ENCODE measurements at places on chromosomes 12 and 14.

GRCh38 chr12:113474635-113475436, 3.2 kb upstream of the LHX5 start:
- no peak for DNase-seq

DNA sequence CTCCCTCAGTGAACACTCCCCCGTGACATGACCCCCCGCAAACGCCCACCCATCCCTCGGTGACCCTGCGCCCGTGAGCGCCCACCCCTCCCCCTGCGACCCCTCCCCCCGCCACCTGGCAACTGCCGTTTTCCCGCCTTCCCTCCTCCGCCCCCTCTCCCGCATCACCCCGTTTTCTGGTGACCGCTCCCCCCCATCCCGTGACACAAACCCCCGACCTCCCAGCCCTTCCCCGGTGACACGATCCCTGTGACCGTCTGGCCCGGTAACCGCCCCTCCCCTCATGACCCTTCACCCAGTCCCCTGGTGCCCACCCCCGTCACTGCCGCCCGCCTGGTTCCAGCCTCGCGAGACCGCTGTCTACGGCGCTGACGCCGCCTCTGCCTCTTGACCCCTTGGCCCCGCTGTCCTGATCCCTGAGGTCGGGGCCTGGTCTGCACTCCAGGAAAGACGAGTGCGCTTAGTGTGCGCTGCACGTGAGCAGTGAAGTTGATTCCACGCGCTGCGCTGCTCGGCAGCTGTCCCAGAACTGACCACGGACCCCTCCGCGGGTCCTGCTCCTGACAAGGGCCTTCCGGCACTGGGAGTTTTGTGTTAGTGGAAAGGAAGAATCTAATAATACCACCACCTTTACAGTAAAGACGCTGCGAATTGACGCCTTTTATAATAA, 59.4 kb downstream of the DDX51 start:
- peak; percentile 74 for DNase-seq

DNA sequence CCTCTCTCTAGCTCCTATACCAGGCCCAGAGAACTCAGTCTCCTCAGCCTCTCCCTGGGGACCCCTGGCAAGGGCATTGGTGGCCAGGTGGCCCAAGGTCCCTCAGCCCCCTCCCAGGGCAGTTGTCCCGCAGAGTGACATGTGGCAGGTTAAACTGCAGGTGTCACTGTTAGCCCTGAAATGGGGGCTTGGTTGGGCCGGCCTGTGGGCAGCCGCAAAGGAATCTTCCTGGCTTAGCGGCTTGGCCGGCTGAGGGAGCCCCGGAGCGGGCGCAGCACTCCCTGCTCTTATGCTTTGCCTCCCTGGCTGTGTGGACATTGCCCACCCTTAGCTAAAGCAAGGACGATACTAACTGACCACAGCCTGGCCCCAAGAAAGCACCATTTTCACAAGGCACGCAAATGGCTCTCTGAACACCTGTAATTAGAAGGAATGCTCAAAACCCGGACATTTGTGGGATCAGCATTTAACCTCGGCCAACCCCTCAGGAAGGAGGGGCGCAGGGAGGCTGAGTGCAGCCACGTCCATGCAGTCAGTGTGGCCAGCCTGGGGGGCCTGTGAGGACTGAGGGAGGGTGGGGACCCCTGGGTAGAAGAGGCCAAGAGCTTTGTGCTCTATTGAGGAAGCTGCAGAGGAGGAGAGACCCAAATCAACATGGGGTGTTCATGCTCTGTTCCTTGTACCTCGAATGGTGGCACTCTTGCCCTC, 82.2 kb downstream of the PAPOLA start:
- DNase-seq = peak; percentile 81

DNA sequence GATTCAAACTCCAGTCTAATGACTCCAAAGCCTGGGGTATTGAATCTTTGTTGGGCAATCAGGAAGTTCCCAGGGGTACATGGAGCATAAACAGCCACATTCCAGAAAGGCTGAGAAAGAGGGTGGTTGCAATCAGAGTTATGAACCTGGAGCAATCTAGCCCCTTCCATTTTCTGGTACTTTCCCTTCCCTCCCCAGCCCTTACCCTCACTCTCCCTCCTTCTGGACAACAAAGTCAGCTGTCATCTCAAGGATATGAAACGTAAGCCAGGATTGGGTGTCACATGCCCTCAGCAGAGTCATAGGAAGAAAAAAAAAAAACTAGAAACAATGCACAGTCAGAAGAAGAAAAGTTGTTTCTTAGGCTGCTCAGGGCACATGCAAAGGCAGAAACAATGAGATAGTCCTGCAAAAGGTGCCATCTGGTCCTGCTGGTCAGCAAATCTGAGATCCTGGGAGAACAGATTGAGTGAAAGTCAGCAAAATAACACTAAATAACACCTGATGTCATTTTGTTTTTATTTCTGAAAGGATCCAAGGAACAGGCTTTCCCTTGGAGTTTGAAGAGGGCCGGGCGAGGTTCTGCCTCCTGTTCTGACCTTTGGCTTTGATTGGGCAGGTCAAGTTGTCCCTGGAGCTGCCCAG, 27.1 kb downstream of the TMEM229B start:
- no peak for DNase-seq

DNA sequence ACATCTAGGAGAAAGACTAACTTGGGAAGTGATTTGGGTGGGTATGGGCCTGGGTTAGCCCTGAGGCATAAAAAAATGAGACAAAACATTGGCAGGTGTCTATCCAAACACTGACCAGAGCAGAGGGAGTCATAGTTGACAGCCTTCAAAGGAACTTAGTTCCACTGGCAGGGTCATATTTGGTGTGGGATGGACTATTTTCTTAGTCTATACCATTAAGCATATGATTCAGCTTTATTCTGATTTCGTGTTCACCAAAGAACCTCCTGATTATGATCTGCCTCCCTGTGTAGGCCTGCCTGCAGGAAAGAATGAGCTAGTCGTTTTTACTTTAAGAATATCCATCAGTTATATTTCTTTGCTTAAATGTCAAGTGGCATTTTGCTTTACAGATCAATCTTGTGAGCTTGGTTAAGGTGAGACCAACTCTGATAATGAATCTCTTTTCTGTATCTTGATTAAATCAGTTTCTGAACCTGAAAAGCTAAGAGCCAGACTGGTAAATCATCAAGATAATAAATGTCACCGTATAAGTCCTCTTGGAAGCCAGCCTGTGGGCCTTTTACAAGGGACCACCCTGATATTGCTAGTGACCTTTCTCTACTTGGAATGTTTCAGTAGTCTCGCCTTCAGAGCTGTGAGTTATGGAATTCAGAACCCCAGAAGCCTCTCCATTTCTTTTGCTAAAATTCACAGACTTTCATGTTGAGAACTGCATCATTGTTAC, 182.9 kb downstream of the MON2 start:
- no peak for DNase-seq

- no peak for DNase-seq
Observed at GRCh38 chr14:31550589-31550988, 10.6 kb upstream of the NUBPL start.

DNA sequence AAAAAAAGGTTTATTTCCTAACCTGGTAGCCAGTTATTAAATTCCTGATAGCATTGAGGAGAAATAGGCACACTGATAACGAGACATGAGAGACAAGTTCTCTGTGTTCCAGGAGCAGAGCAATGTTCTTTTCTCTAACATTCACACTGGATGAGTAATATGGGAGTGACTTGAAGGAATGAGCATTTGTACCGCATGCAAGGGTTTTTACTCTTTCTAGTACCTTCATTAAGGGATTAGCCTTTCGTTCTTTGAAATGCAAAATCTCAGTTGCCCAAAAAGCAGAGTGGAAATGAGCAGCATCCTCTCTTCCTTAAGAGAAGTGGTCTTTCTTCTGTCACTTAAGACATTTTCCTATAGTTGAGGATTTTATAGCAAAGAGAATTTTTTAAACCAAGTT, 54.7 kb downstream of the FGD4 start:
- no peak for DNase-seq

DNA sequence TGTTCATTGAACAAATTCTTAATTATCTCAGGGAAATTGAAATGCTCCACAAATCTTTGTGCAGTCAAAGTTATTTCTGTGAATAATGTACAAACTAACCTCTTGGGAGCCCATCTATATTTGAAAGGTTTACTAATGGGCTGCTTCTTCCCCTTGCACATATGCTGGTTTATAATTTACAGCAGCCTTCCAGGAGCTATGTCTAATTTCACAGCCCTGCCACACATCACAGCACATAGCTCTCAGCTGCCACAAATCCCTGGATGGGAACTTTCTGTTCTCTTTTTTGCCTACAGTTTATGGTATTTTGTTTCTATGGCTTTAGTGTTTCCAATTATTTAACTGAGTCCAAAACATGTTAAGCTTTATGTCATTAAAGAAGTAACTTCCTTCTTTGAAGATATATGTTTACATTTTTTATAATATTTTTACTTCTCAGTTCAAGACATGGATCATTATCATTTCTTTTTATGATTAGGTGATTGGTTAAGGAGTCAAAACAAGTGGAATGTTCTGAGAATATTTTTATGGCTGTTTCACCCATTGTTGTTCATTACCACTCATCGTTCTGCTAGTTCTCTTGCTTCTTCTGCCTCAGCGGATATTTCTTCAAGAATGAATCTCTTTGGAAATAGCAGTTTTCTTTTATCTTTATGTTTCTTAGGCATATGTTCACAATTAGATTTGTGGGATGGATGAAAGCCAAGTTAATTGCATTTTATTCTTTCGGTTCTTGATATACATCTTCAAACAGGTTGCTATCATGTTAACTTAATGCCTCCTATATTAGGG, 475.6 kb upstream of the MIS18BP1 start:
- DNase-seq = no peak

GRCh38 chr12:89556976-89557375, 31.1 kb upstream of the POC1B start:
- DNase-seq = peak; percentile 16

- no peak for DNase-seq
Observed at GRCh38 chr12:77882709-77883108, 52.0 kb downstream of the NAV3 start.

DNA sequence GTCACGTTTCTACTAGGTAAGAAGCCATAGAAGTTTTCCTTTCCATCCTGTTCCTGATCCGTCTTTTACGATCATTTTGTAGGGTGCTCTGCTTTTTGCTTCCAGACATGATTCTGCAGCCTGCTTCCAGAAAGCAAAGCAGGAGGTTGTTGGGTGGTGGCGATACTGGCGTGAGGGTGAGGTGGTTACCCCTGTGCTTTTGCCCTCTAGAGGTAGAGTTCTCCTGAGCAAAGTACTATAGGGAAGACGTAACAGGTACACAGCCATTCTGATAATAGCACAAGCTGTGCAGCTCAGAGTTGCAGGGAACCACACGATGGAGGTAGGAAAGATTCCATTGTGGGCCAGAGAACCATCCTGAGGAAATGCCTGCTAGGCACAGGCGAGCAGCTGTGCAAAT, 186.0 kb downstream of the PAH start:
- no peak for DNase-seq

GRCh38 chr14:54776361-54777001, 126.1 kb downstream of the GCH1 start:
- no peak for DNase-seq

DNA sequence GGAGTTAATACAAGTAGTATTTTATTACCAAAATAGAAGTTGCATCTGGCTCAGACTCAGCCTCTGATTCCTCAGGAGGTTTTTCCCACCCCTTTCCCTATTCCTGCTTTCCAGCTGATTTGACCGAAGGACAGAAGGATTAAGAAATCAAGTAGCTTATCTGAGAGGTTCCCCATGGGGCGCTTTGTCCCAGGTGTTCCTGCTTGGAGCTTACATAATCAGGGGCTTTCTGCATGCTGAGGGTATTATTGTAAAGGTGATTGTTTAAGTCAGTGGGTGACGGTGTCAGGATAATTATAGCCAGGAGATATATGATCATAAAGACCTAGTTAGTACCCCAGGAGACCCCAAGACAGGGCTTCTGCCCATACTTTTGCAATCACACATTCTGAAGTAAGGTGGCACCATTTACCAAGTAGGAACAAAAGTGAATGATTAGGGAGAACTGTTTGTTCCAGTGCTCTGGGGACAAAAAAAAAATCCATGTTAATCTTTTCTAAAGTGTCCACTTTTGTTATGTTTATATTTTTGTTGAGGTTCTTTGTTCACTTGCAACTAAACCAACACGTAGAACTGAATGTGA, 921.3 kb downstream of the NRXN3 start:
- DNase-seq = no peak

GRCh38 chr14:96373538-96373937, 10.2 kb downstream of the GSKIP start:
- no peak for DNase-seq

DNA sequence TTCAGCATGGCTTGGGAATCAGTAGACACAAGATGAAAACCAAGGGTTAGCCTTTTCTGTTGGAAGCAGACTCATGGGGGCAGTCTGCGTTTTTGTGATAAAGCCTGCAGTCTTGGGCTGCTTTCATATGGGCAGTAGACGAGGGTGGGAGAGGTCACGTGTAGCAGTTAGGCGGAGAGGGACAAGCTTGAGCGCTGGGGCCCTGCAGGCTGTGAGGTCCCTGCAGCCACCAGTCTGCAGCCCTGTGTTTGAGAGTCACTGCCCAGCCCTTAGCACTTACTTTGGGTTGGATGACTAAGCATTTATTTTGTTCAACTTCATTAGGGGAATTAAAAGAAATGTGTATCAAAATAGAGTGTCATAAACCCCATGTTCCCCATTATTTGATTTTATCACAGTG, 37.2 kb downstream of the EP400 start:
- no peak for DNase-seq

DNA sequence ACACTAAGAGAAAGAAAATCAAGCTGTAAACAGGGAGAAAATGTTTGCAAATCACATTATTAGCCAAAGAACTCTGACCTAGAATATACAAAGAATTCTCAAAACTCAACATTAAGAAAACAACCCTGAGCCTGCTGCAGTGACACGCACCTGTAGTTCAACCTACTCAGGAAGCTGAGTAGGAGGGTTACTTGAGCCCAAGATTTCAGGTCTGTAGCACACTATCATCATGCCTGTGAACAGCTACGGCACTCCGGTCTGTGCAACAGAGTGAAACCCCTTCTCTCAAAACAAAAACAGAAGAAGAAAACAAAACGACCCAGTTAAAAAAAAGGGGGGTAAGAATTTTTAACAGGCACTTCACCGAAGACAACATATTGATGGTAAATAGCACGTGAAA, 20.8 kb downstream of the SAV1 start:
- no peak for DNase-seq

GRCh38 chr12:124811633-124812032, 52.0 kb downstream of the SCARB1 start:
- no peak for DNase-seq

DNA sequence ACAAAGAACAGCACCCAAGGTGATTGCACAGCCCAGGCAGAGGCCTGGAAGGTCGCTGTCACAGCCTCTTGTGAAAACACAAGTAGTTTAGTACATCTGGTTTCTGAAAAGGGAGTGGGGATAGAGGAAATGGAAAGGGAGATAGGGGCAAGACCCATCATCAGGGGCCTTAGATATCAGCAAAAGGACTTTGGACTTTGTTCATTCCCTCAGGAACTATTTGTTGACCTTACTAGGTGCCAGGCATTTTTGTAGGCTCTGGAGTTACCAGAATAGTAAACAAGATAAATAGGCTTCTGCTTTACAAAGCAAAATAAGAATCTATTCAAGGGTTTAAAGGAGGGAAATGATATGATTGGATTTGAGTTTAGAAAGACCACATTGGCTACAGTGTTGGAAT, 199.4 kb upstream of the CDKN3 start:
- no peak for DNase-seq
